ENCODE measurements at places on chromosomes 7 and 10.

GRCh38 chr10:58010073-58010702 lies 257.5 kb downstream of the IPMK start:
- peak; percentile 36 for DNase-seq

GRCh38 chr10:27948186-27948585 lies 50.7 kb downstream of the ODAD2 start:
- no peak for DNase-seq

DNA sequence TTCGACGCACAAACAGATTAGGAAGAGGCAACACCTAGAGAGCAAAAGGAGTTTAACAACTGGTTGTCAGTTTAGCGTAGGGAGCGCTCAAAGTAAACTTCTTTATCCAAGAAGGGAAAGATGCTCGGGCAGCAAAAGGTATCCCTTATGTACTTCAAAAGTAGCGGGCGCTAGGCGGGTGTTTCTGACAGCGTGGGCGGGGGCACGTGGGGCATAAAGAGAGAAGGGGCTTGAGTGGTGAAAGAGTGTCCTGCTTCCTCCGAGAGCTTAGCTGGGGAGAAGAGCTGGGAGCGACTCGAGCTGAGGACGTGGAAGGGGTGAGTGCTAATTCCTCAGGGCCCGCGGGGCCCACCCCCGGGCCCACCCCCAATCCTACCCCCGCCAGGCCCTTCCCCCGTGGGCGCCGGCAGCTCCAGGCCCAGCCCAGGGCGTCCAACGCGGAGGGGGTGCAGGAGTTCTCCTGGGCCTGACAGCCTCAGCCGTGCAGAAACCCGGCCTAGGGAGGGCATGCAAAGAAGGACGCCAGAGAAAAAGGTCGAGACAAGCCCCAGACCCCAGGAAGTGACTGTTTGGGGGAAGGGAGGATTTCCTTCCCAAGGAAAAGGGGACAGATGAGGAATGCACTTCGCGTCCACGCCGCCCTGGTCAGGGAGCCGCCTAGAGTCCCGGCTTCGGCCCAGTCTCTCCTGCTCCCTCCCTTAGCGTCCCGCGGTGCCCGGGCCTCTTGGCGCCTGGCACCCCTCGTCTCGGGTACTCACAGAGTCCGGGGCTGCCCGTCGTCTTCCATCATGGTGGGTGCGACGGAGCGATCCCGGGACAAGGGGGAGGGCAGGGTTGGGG lies 868 bp downstream of the TIAL1 start:
- DNase-seq = no peak

DNA sequence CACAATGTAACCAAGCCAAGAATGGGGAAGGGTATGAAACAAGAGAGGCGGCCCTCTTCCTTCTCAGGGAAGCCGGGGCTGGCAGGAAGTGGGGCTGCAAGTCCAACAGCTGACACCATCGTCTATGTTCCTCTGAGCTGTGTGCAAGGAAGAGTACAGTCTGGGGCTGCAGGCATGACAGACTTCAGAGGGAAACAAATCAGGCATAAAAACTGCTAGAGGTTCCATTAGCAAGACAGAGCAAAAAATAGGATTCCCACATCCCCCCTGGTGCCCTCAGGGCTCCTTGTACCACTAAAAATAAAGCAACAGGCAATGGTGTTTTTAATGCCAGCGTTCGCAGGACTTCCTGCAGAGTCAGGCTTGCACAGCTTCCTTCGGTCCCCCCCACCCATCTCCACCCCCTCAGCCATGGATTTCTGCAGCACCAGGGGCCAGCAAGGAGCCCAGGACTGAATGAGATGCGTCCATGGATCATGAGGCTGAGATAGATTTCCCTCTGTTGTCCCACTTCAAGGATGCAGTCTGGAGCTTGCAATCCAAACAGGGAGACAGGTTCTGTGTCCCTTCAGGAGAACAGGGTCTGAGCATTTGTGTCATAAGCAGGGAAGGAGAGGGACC lies 34.6 kb downstream of the KCNMA1 start:
- DNase-seq = no peak

DNA sequence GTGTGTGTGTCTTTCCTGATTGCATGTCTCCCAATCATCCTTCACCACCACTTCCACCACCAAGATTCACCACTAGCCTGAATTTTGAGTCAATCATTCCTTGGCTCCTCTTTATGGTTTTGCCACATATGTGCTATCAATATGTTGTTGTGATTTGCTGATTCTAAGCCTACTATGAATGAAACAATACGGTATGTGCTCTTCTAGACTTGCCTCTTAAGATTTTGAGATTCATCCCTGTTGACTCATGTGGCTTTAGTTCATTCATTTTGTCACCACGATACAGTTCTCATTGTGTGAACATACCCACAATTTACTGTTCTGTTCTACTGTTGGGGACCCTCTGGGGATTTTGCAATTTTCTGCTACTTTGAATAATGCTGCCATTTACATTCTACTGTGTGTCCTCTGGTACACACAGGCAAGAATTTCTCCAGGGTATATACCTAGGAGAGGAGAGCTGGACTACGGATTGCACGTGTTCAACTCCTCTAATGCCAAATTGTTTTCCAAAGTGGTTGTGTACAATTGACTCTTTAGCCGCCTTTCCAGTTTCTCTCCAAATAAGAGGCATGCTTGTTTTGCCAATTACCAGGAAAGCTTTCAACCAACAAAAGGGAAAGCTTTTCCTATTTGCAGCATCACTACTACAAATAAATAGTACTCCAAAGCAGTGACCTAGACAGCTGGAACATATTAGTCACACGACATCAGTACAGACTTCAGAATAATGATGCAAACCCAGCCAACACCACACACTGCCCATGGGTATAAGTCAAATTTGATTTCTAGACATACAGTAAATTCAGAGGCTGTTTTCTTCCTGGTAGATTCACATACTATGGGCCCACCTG lies 30.0 kb downstream of the SGMS1 start:
- DNase-seq = no peak

GRCh38 chr10:77696584-77696983 lies 59.0 kb upstream of the KCNMA1 start:
- DNase-seq = no peak

DNA sequence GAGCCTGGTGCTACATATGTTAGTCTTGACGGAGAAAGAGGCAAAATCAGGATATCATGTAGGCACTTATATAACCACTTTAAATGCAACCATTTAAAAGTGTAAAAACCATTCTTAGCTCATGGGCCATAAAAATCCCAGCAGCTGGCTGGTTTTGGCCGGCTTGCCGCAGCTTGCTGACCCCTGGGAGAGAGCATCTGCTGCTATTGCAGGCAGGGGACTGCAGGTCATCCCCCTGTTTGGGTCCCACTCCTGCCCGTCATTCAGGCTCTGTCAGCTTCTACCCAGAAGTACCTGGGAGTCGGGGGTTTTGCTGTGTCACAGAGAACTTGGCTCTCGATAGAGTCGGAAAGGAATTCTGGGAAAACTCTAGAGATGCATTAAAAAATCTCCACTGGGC lies 187.4 kb downstream of the CUX1 start:
- DNase-seq = no peak

Data from NCI-H748 treated with DMSO at 0.1 percent for 48 hours (cell line).